ENCODE measurements at places on chromosomes 3 and 15.

- DNase-seq: no peak
Measured at GRCh38 chr3:18372786-18373405, 52.2 kb downstream of the SATB1 start.

GRCh38 chr15:78194568-78194925 is 39.8 kb downstream of the ACSBG1 start:
- DNase-seq: no peak

DNA sequence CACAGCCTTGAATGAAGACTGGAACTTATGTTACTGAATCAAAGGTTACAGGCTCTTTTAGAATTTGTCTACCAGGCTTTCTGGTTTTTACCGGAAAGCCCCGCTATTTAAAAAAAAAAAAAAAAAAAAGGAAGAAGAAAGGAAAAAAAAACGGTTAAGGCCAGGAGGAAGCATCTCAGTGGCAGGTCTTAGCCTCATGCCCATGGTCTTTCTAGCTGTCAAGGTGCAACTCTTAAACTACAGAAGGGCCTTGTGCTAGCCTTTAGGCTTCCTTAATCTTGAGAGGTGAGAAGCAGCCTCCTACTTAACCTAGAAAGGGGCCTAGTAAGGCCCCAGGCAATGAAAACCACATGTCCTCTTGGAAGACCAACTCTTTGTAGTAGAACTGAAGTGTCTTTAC is 77.5 kb downstream of the TBC1D5 start:
- no peak for DNase-seq

- DNase-seq: no peak
Measured at GRCh38 chr3:120446891-120447668, 3.7 kb downstream of the FSTL1 start.

GRCh38 chr15:70170096-70170699 is 72.5 kb upstream of the TLE3 start:
- no peak for DNase-seq
